Stimulated activated CD4-positive, alpha-beta T cell treated with anti-CD3 and anti-CD28 coated beads, TNF-alpha, amount 100 ng/mL, for 24 hours (primary cell): ENCODE measurements at places on chromosomes 4 and X.

GRCh38 chr4:26176598-26177149 lies 144.1 kb upstream of the RBPJ start:
- DNase-seq, result no peak

DNA sequence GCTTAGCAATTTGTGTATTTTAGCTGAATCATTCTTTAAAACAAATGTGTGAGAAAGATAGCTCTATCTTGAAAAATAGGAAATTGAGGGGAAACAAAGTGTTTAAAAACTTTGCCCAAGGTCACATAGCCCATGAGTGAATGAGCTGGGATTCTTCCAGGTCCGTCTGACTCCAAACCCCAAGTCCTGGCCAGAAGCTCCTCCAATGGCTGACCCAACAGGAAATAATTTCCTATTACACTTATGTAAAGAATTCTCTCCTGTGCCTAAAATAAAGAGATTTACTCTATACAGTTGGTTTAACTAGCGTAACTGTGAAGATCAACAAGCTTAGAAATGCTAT lies 287.6 kb downstream of the ARHGAP24 start:
- DNase-seq, result no peak

- DNase-seq, result no peak
Observed at GRCh38 chr4:155854582-155855226, 11.4 kb downstream of the ASIC5 start.

DNA sequence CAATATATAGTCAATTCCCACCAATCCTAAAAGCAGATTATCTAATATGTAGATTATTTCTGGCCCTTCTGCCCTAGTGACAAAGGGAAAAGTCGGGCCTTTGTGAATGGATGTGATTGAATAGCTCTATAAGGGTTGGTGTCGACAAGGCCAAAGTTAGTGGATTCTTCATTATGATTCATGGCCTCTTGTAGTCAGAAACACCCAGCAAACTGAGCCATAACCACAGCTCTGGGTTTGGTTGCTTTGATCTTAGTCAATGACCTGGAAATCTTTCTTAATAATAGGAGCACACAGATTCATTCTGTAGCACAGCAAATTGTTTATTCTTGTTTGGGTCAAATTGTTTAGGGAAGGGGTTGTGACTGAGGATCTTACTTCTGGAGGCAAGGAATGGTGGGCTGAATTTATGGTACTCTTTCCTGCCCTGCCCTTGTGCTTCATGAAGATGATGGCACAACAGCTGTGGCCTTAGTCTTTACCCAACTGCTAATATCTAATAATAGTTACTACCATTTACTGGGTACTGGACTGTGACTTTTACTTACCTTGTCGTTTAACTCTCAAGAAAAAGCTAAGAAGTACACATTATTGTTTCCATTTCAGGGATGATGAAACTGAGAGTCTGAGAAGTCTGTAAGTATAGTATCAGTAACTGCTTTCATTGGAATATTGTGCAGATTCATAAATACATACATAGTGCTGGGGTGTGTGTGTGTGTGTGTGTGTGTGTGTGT lies 74.0 kb downstream of the AFF2 start:
- DNase-seq, result no peak

GRCh38 chrX:139974471-139974870 lies 9.2 kb upstream of the CXorf66 start:
- no peak for DNase-seq

DNA sequence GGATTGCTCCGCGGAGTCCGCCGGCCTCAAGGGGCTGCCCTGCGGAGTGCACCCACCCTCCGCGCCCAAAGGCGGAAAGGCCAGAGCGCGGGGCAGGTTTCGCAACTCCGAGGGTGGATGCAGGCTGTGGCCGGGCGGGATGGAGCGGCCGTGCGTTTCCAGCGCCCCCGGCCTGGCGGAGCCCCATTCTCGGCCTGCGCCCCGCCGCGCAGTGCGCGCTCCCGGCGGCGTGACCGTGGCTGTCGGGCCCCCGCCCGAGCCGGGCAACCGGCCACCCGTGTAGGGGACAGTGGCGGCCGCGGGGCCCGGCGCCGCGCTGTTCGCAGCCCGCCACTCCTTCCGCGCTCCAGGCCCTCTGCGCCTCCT lies 331 bp downstream of the SETD7 start:
- DNase-seq, result no peak

DNA sequence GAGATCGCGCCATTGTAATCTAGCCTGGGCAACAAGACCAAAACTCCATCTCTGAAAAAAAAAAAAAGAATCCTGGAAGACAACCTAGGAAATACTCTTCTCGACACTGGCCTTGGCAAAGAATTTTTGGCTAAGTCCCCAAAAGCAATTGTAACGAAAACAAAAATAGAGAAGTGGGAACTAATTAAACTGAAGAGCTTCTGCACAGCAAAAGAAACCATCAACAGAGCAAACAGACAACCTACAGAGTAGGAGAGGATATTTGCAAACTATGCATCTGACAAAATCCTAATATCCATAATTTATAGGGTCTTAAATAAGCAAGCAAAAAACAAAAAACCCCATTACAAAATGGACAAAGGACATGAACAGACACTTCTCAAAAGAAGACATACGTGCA lies 76.5 kb upstream of the DUSP21 start:
- DNase-seq, result no peak

DNA sequence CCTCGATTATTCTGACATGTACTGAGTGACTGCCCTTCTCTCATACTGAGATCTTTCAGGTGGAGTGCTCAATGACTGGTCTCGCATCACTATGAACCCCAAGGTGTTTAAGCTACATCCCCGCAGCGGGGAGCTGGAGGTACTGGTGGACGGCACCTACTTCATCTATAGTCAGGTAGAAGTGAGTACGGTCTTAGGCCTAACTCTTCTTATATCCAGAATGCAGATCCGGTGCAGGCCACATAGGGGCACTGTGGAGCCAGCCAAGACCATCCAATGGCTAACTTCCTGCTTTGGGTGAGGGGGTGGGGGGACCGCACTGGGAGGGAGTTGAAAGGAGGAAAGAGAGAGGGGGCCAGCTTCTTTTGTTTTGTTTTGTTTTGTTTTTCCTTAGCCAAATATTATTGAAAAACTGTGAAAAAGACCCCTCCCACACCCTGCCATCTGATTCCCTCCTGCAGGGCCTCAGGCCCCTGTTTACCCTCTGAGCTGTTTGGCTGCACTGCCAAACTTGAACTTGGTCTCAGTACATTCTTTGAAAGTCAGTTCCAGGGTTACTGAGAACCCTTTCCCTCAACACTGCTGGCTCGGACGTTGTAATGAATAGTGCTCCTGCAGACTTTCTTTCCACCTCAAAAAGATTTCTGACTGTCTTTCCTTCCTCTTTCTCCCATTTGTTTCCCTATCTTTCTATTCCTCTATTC lies 16.2 kb downstream of the AWAT2 start:
- no peak for DNase-seq

DNA sequence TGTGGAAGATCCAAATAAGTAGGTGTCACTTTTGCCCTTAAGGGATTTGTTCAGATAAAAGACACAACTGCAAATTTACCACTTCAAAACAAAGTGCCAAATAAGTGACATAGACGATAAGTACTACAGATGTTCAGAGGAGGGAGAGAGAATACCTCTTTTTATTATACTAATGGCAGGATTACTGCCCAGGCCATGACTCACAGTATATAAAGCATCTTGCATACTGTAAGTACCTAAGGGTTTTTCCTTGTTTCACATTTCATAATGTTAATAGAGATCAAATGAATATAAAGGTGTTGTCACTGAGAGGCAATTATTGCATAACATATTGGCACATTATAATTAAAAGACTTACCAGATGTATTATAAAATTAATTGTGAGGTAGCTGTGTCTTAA lies 46.4 kb downstream of the PTPN13 start:
- DNase-seq, result no peak

DNA sequence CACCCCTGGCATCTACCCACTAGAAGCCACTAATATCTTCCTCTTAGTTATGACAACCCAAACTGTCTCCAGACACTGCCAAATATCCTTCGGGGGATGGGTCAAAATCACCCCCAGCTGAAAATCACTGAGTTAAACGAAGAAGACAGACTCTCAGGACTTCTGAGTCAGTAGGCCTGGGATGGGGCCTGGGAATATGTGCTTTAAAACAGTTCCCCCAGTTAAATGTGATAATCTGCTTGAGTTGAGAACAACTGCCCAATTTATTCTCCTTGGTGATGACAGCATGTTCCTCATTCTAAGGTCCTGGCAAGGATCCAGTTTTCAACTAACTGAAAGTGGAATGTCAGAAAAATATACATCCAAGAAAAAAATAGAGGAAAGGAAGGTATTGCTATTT lies 52.4 kb downstream of the CBLL2 start:
- no peak for DNase-seq

DNA sequence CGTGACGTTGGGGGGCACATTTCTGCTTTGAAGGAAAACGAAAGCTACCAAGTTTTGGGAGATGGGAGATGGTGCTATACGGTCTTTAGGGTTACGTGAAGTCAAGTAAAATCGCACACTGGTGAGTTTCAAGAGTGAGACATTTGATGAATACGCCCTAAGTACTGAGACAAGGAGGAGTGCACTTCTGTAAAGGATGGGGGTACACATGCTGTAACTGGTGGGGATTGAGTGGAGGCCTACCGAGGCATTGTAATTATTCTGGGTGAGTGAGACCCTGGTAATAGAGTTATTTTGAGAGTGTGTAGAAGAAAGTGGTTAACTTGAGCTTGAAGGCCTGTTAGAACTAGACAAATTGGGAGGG lies 536 bp downstream of the SH3BGRL start:
- no peak for DNase-seq

GRCh38 chr4:105548483-105548882 lies 3.9 kb upstream of the ARHGEF38 start:
- DNase-seq, result no peak

DNA sequence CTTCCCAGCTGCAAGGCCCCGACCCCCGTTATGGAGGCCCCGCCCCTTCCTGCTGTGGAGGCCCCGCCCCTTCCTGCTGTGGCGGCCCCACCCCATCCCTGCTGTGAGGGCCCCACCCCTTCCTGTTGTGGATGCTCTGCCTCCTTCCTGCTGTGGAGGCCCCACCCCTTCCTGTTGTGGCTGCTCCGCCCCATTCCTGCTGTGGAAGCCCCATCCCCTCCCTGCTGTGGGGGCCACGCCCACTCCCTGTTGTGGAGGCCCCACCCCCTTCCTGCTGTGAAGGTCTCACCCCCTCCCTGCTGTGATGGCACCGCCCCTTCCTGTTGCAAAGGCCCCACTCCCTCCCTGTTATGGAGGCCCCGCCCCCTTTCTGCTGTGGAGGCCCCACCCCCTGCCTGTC lies 104.9 kb upstream of the PSAPL1 start:
- DNase-seq, result no peak

DNA sequence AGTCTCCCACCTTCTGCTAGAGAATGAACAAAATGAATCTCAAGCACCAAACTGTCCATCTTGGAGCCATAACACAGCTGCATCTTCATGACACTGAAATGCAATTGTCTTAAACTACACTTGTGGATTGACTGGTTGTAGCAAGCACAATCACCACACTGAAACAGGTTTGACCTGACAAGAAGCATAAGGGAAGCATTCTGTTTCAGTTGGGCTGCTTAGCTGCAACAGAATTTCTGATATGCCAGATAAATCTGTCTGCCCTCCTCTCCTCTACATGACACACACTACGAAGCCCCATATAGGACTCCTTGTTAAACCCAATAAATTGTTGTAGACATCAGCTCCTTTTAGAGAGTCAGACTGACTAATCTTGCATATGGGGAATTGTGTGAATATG lies 101.8 kb upstream of the NPY2R start:
- DNase-seq, result no peak

GRCh38 chr4:139954512-139954911 lies 199.5 kb downstream of the MAML3 start:
- no peak for DNase-seq

GRCh38 chr4:124803641-124804040 lies 91.1 kb upstream of the ANKRD50 start:
- DNase-seq, result no peak

DNA sequence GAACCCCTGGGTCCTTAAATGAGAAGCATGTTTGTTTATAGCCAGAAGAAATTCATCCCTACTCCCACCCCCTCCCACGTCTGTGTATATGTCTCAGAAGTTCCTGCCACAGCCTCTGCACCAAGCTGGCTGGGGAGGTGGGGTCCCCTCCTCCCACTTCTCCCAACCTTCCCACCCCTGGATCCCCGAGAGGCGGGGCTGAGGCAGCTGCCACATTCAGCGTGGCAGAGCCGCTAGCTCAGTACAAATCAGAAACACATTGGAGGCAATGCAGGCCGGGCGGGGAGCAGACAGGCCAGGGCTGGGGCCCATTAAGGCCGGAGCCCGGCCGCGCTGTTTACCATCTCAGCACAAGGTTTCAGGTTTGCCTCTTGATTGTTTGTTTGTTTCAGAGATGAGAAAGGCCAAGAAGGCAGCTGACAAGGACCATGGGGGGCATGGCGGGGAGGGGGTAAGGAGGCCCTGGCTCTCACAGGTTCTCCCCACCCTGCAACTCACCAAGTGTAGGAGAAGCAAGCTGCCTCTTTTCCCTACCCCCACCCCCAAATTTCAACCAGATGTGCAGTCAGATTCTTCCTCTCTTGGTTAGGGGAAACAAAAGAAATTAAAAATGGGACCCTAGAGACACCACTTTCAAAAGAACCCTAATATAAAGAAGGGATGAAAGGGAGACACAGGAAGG lies 22.3 kb downstream of the PJA1 start:
- no peak for DNase-seq

GRCh38 chr4:26473893-26474292 lies 16.4 kb downstream of the CCKAR start:
- no peak for DNase-seq

- no peak for DNase-seq
Observed at GRCh38 chr4:171397175-171397574, 416.0 kb upstream of the GALNTL6 start.

GRCh38 chrX:97210501-97210900 lies 326.8 kb downstream of the RPA4 start:
- no peak for DNase-seq

- DNase-seq, result no peak
Observed at GRCh38 chr4:109355835-109356234, 53.4 kb upstream of the COL25A1 start.

DNA sequence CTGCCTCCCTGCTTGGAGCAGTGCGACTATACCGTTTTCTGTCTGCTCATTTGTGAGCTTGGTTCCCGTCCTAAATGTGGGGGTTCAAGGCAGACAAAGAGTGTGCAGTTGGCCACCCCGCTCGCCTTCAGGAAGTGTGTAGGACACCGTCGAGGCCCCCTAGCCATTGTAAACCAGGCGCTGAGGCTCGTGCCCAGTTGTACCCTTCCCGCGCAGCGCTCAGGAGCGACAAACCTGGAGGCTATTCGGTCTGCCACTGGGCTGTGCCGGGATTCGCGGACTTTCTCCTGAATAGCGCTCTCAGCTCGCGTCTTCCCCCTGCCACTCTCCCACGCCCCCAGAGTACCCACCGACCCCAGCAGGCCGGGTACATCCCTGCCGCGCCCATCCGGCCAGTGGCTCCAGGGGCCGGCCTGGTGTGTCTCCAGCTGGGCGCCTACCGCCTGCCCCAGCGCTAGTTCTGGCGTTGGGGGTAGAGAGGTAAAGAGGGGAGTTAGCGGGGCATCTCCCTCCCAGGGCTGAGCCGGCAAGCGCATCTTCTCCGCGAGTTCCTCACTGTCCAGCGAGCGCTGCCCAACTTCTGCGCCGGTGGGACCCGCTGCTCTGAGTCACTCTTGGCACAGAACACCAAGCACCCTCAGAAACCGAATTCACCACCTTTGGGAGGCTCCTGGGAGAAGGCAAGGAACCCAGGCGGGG lies 880 bp upstream of the LONRF3 start:
- DNase-seq, result no peak

GRCh38 chrX:53288189-53288588 lies 6.8 kb upstream of the IQSEC2 start:
- no peak for DNase-seq
